PC-9 (cell line): ENCODE measurements at places on chromosomes 13 and 19. TPM values are rescaled to one million over a fixed set of nuclear protein-coding genes. Genes with fewer than 3 reads are reported as not detected.

GRCh38 chr19:13195678-13196077, 45.5 kb downstream of the IER2 start:
- H3K4me3 ChIP-seq: no peak overlapping the region
- H3K27ac ChIP-seq: no peak overlapping the region
- H3K27me3 ChIP-seq: no peaks in the 10 kb centered on the region
- DNase-seq: peak; percentile 29
- peaks cover 8% of the 10 kb centered on the region for H3K4me1 ChIP-seq

- no peaks in the 10 kb centered on the region for H3K4me1 ChIP-seq
- DNase-seq: no peak
- no peaks in the 10 kb centered on the region for H3K27me3 ChIP-seq
- no peak overlapping the region for H3K27ac ChIP-seq
Measured at GRCh38 chr13:48268019-48268418, 35.0 kb downstream of the ITM2B start.

DNA sequence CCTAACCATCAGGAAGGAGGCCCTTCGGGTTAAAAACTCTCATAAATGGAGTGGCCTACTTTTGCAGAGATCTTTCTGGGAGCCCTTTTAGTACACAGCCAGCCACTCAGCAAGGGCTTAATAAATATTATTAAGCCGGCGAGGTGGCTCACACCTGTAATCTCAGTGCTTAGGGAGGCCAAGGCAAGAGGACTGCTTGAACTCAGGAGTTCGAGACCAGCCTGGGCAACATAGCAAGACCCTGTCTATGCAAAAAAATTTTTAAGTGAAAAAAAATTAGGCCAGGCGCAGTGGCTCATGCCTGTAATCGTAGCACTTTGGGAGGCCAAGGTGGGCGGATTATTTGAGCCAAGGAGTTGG, 810 bp upstream of the KANK2 start:
- no peak for DNase-seq
- H3K27ac ChIP-seq: peak overlapping the region; percentile 37
- H3K4me1 ChIP-seq: peaks cover 10% of the 10 kb centered on the region; the same call in 1 of the 2 replicates
- H3K36me3 ChIP-seq: no peaks in the 10 kb centered on the region
- H3K4me3 ChIP-seq: peak overlapping the region; percentile 76; the same call in 1 of the 2 replicates

DNA sequence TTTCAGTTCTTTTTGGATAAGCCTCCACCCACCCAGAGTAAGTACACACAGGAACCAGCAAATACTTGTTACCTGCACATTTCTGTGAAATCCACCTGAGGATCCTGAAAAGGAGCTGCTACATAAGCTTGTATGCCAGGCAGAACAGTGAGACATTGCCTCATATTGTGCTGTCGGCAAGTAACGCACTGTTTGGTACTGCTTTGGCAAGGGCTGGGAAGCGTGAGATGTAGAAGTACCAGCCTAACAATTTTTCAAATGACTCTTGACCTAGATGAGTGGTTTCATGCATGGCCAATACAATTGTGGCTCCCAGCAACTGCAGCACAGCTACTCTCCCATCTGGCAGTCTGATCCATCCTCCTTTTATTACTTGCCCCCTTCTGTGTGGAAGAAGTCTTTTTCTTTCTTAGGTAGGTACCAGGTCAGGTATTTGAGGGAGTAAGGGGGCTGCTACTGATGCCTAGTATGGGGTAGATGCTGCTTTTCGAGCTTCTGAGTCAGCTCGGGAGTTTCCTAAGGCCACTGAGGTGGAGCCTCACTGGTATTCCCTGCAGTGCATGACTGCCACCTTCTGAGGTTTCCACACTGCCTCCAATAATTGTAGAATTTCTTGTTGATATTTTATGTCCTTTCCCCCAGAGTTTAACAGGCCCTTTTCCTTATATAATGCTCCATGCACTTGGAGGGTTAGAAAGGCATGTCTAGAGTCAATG, 52.2 kb downstream of the ZNF737 start:
- DNase-seq: no peak
- H3K36me3 ChIP-seq: no peaks in the 10 kb centered on the region
- no peaks in the 10 kb centered on the region for H3K4me1 ChIP-seq
- no peaks in the 10 kb centered on the region for H3K27me3 ChIP-seq
- H3K4me3 ChIP-seq: no peak overlapping the region
- H3K27ac ChIP-seq: no peak overlapping the region

DNA sequence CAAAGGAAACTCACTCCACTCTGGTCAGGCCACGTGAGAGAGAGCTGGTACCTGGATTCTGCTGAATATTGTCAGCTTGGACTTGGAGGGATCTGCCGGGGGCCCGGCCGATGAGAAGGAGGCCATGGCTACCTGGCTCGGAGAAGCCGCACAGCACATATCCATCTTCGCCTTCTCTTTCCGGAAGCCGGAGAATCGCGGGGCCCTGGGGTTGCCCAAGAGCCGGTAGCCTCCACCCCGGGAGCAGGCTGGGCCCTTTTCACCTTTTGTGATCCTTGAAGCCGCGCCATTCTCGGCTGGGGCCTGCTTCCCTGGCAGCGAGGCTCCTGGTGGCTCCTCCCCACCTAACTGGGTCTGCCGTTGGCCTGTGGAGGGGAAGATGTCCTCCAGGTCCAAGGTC, 28.9 kb downstream of the ZNF541 start:
- DNase-seq: no peak
- no peaks in the 10 kb centered on the region for H3K4me1 ChIP-seq
- no peak overlapping the region for H3K27ac ChIP-seq
- no peak overlapping the region for H3K4me3 ChIP-seq
- H3K27me3 ChIP-seq: peaks cover 9% of the 10 kb centered on the region; the same call in 1 of the 2 replicates
- H3K36me3 ChIP-seq: no peaks in the 10 kb centered on the region

GRCh38 chr13:52405767-52406494, at the start of gene THSD1:
THSD1 (minus strand) TSS chr13:52406172; CDS start chr13:52402600, 3,572 bp downstream.
- no peak for DNase-seq
- H3K27me3 ChIP-seq: 0 out of 2 replicates have a peak, but pooled peaks cover 4% of the 10 kb centered on the region
- H3K4me1 ChIP-seq: no peaks in the 10 kb centered on the region

GRCh38 chr19:9913237-9914000, 22.9 kb downstream of the OLFM2 start:
- no peak overlapping the region for H3K27ac ChIP-seq
- no peaks in the 10 kb centered on the region for H3K36me3 ChIP-seq
- DNase-seq: peak; percentile 22
- peaks cover 4% of the 10 kb centered on the region; the same call in 1 of the 2 replicates for H3K27me3 ChIP-seq

DNA sequence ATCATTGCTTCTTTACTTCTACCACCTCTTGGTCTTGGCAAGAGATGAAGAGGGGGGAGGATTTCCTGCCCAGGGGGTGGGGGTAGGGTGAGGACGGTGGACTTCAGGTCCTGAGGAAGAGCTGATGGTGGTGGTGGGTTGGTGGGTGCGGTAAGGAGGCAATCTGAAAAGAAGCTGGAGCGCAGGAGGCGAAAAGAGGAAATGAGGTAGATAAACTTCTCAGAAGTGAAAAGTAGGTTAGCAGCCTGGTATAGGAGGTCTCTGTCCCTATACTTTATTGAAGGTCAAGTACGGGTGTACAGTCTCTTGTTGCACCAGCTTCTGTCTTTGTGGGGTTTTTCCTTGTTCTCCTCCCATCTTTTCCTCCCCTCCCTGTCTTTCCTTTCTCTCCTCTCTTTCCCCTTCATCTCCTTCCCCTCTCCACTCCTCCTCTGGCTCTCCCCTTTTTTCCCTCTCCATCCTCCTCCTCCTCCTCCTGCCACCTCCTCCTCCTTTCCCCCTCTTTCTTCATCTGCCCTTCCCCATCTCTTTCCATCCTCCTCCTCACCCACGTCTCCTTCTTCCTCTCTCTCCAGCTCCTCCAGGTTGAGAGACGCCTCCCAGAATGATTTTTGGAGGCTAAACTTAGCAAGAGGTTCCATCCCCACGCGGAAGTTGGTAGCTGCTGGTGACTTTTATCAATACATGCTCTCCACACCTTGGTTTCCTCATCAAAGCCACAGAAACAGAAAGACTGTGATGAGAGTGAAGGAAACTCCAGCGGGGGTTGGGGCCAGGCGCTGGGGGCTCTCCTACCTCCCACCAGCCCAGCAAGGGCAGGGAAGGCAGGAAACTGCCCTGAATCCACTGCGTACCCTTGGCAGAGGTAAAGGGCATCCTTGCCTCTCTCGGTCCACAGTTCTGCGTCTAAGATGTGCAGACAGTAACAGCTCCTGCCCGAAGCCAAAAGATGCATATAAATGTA, 15.3 kb downstream of the TNFSF14 start:
- H3K4me3 ChIP-seq: no peak overlapping the region
- no peaks in the 10 kb centered on the region for H3K27me3 ChIP-seq
- no peaks in the 10 kb centered on the region for H3K36me3 ChIP-seq
- no peak overlapping the region for H3K27ac ChIP-seq
- no peaks in the 10 kb centered on the region for H3K4me1 ChIP-seq

- H3K4me3 ChIP-seq: no peak overlapping the region
- H3K27me3 ChIP-seq: no peaks in the 10 kb centered on the region
- H3K27ac ChIP-seq: no peak overlapping the region
- no peaks in the 10 kb centered on the region for H3K36me3 ChIP-seq
- no peak for DNase-seq
- no peaks in the 10 kb centered on the region for H3K4me1 ChIP-seq
Measured at GRCh38 chr19:5436106-5436947, 18.9 kb upstream of the ZNRF4 start.

DNA sequence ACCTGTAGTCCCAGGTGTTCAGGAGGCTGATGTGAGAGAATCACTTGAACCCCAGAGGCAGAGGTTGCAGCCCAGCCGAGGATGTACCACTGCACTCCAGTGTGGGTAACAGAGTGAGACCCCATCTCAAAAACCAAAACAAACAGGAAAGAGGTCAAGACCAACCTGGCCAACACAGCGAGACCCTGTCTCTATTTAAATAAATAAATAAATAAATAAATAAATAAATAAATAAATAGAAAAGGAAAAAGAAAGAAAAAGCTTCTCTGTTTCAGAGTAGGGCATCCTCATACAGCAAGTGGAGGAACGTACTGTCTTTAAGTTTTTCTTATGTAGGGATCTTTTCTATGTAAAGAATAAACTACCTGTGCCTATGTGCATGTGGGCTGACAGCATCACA, 2.3 kb downstream of the ZNF700 start:
- peaks cover 25% of the 10 kb centered on the region for H3K36me3 ChIP-seq
- peaks cover 21% of the 10 kb centered on the region for H3K4me1 ChIP-seq
- H3K27me3 ChIP-seq: no peaks in the 10 kb centered on the region
- DNase-seq: no peak

GRCh38 chr13:107518780-107519179, 696.6 kb downstream of the LIG4 start:
- H3K4me3 ChIP-seq: no peak overlapping the region
- peaks cover 4% of the 10 kb centered on the region for H3K4me1 ChIP-seq
- DNase-seq: no peak
- H3K27ac ChIP-seq: no peak overlapping the region

DNA sequence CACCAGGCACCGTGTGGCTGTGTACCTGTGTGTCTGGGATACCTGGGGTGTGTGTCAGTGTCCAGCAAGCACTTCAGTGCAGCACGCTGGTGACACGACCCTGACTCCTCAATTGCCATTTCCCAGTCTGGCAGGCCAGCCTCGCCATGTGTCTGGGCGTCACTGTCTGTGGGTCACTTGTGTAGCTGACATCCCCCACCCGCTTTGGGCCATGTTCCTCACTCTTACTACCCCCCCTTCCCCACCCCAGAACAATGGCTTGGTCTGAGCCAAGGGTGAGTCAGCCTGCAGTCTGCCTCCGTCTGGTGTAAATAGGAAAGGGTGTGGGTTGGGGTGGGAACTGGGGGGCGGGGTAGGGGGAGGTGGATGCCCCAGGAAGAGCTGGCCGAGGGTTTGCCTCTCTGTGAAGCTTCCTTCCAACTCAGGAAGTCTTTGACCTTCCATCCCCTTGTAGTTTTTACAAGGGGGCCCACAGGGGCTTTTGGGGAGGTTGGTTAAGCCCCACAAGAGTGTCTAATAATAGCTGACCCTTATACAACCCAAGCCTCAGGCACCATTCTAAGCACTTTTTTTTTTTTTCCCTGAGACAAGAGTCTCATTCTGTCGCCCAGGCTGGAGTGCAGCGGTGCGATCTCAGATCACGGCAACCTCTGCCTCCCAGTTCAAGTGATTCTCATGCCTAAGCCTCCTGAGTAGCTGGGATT, 17.6 kb downstream of the NOVA2 start:
- H3K4me3 ChIP-seq: peak overlapping the region; percentile 30; the same call in 1 of the 2 replicates
- H3K27me3 ChIP-seq: peaks cover 20% of the 10 kb centered on the region
- no peaks in the 10 kb centered on the region for H3K36me3 ChIP-seq
- peak; percentile 80 for DNase-seq
- peaks cover 23% of the 10 kb centered on the region for H3K4me1 ChIP-seq

GRCh38 chr19:38263689-38264485, 486 bp upstream of the SPINT2 start:
- H3K27ac ChIP-seq: peak overlapping the region; percentile 94
- H3K4me1 ChIP-seq: peaks cover 35% of the 10 kb centered on the region
- peak overlapping the region; percentile 34; the same call in 1 of the 2 replicates for H3K4me3 ChIP-seq
- H3K27me3 ChIP-seq: no peaks in the 10 kb centered on the region
- peak; percentile 97 for DNase-seq
- peaks cover 16% of the 10 kb centered on the region; the same call in 1 of the 2 replicates for H3K36me3 ChIP-seq

DNA sequence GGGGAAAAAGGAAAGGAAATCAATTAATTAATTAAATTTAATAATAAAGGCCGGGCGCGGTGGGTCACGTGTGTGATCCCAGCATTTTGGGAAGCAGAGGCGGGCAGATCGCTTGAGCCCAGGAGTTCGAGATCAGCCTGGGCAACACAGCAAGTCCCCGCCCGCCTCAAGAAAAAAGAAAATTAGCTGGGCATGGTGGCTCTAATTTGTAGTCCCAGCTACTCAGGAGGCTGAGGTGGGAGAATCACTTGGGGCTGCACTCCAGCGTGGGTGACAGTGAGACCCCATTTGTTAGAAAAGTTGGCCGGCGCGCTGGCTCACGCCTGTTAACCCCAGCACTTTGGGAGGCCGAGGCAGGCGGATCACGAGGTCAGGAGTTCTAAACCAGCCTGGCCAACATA, 733 bp upstream of the CD320 start:
- peak overlapping the region; percentile 61; the same call in 1 of the 2 replicates for H3K4me3 ChIP-seq
- peaks cover 44% of the 10 kb centered on the region for H3K4me1 ChIP-seq
- H3K36me3 ChIP-seq: 0 out of 2 replicates have a peak, but pooled peaks cover 5% of the 10 kb centered on the region
- no peaks in the 10 kb centered on the region for H3K27me3 ChIP-seq
- H3K27ac ChIP-seq: peak overlapping the region; percentile 37

DNA sequence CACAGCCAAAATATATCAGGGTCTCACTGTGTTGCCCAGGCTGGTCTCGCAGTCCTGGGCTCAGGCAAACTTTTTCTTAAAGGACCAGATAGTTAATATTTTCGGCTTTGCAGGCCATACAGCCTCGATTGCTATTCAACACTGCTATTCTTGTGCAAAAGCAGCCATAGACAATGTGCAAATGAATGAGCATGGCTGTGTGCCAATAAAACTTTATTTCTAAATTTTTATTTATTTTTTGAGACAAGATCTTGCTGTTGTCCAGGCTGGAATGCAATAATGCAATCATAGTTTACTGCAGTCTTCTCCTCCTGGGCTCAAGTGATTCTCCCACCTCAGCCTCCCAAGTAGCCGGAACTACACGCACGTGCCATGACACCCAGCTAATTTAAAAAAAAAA, 8.2 kb upstream of the PGLS start:
- no peak overlapping the region for H3K4me3 ChIP-seq
- DNase-seq: no peak
- H3K36me3 ChIP-seq: peaks cover 3% of the 10 kb centered on the region; the same call in 1 of the 2 replicates
- no peaks in the 10 kb centered on the region for H3K27me3 ChIP-seq
- H3K4me1 ChIP-seq: peaks cover 7% of the 10 kb centered on the region
- H3K27ac ChIP-seq: no peak overlapping the region

Gene IL4I1
- total RNA-seq: 0.85 TPM in 1 of 2 replicates, not detected in the other

Gene CNFN
- total RNA-seq: 4.9 and 7.8 TPM in 2 replicates

Gene CDADC1
- total RNA-seq: 12.4 and 12.9 TPM in 2 replicates

Gene TINCR
- total RNA-seq: 4.4 and 8.0 TPM in 2 replicates

Gene ZNF541
- total RNA-seq: not detected in 2 replicates

Gene KIR3DL1
- not detected in 2 replicates for total RNA-seq
